Neural progenitor cell (in vitro differentiated cells): ENCODE measurements at places on chromosomes 2 and 18.

- DNase-seq: peak; percentile 40
- no peak overlapping the region for H3K4me3 ChIP-seq
- no peaks in the 10 kb centered on the region for H3K36me3 ChIP-seq
- peak overlapping the region; percentile 91 for H3K27ac ChIP-seq
Measured at GRCh38 chr18:4125224-4125623, 329.9 kb downstream of the DLGAP1 start.

DNA sequence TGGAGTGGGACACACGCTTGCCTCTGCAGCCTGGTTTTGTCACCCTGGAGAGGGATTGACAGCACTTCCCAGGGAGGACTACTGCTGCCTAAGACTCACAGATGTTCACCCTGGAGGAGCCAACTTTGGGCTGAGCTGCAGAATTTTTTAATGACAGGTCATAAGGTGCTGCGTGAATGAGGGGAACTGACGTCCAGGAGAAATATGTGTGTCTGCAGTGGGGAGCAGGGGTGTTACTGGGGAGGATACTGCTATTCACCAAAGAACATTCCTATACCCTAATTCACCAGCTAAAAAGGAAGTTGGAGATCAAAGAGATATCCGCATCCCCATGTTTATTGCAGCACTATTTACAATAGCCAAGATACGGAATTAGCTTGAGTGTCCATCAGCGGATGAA is 144.4 kb downstream of the MGAT5 start:
- H3K36me3 ChIP-seq: no peaks in the 10 kb centered on the region
- no peak overlapping the region for H3K4me3 ChIP-seq
- peaks cover 6% of the 10 kb centered on the region for H3K4me1 ChIP-seq
- DNase-seq: no peak
- no peak overlapping the region for H3K27ac ChIP-seq

DNA sequence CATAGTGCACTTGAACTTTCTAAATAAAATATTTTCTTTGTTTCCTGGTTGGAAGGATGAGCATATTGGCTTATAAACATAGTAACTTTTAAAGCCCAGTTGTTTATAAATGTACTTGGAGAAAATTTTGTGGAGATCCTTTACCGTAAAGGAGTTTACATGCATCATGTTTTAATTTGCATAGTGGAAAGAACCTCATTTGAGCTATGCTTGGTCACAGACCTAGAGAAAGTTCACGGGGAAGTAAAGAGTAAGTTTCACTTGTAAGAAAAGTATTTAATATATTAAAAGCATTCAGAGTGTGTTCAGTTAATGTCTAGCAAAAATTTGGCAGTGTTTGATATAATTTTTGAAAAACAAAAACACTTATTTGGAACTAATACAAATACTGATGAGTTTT is 45.3 kb downstream of the PIKFYVE start:
- H3K4me1 ChIP-seq: no peaks in the 10 kb centered on the region
- H3K4me3 ChIP-seq: no peak overlapping the region
- DNase-seq: no peak
- H3K27ac ChIP-seq: no peak overlapping the region
- no peaks in the 10 kb centered on the region for H3K27me3 ChIP-seq

- no peak overlapping the region for H3K27ac ChIP-seq
- peaks cover 7% of the 10 kb centered on the region for H3K4me1 ChIP-seq
- no peaks in the 10 kb centered on the region for H3K27me3 ChIP-seq
- DNase-seq: peak; percentile 33
- H3K4me3 ChIP-seq: no peak overlapping the region
Measured at GRCh38 chr2:113217455-113218282, 43.9 kb downstream of the PSD4 start.

GRCh38 chr2:234404957-234405356 is 91.9 kb downstream of the ARL4C start:
- no peaks in the 10 kb centered on the region for H3K27me3 ChIP-seq
- no peak overlapping the region for H3K27ac ChIP-seq
- peaks cover 12% of the 10 kb centered on the region for H3K4me1 ChIP-seq
- DNase-seq: no peak

DNA sequence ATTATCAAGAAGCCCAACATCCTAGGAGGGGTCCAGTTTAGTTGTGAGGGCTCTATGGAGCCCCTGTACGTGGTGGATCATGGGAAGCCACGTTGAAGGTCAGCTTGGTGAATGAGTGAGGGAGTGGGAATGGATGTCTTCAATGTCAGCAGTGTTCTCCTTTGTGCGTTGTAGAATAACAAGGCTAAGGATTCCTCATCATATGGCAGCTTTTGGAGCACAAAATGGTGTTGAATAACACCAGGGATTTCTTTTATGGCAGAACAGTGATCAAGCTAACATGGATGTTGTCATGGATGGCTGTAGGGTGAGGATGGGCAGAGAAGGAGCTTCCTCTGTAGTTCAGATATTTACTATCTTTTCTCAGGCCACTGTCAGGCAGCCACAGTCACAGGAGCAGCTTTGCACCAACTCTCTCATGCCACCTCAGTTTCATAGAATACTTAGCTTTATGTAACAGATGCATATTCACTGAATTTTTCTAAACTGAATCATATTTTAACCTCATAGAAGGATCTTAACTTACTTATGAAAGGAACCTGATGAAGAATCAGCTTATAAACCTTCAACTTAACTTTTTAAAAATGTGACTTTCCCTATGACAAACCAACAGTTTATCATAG is 284.5 kb upstream of the EPAS1 start:
- no peaks in the 10 kb centered on the region for H3K27me3 ChIP-seq
- H3K4me1 ChIP-seq: peaks cover 12% of the 10 kb centered on the region
- no peak overlapping the region for H3K4me3 ChIP-seq

- peaks cover 6% of the 10 kb centered on the region for H3K36me3 ChIP-seq
- no peaks in the 10 kb centered on the region for H3K27me3 ChIP-seq
- H3K4me1 ChIP-seq: peaks cover 14% of the 10 kb centered on the region
- H3K27ac ChIP-seq: peak overlapping the region; percentile 19
- H3K4me3 ChIP-seq: peak overlapping the region; percentile 80
Measured at GRCh38 chr2:197515315-197515738, 539 bp upstream of the MOB4 start.

DNA sequence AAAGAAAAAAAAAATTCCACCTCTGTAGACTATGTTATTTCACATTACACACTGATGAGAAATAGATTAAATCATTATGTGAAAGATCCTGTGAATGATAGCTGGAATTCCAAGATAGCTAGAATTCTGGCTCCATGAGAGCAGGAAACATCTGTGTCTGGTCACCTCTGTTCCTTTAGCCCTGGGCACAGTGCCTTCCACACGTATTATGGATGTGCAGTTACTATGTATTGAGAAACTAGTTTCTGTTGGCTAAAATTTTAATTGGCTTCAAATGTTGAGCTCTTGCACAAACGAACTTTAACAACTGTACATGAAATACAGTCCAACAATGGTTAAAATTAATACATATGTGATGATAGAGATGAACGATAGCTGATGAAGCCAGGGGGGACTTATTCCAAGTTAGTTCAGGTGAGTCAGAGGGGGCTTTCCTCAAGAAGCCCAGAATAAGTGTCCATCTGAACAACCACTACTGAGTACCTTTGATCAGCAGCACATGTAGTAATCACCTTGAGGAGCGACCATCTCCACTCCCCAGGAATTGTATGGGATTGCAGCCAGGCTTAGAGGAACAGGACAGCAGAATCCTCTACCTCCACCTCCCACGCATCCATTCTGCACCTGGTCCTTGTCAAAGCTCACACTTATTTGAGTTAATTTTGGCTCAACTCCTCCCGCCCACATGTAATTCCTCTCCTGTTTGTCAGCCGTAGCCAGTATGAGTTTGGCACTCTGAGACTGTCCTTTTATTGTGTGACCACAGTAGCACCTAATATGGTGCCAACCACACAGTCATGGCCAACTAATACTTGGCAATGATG is 68.6 kb downstream of the NABP1 start:
- no peaks in the 10 kb centered on the region for H3K4me1 ChIP-seq
- no peak overlapping the region for H3K4me3 ChIP-seq
- H3K36me3 ChIP-seq: no peaks in the 10 kb centered on the region

- H3K27ac ChIP-seq: no peak overlapping the region
- H3K4me3 ChIP-seq: no peak overlapping the region
- DNase-seq: no peak
- H3K27me3 ChIP-seq: peaks cover 35% of the 10 kb centered on the region
Measured at GRCh38 chr2:120560330-120560729, 175.3 kb upstream of the GLI2 start.

- H3K4me3 ChIP-seq: no peak overlapping the region
- H3K27me3 ChIP-seq: no peaks in the 10 kb centered on the region
- H3K4me1 ChIP-seq: no peaks in the 10 kb centered on the region
- H3K36me3 ChIP-seq: no peaks in the 10 kb centered on the region
- no peak for DNase-seq
- no peak overlapping the region for H3K27ac ChIP-seq
Measured at GRCh38 chr2:166454006-166454595, 39.9 kb downstream of the SCN7A start.

DNA sequence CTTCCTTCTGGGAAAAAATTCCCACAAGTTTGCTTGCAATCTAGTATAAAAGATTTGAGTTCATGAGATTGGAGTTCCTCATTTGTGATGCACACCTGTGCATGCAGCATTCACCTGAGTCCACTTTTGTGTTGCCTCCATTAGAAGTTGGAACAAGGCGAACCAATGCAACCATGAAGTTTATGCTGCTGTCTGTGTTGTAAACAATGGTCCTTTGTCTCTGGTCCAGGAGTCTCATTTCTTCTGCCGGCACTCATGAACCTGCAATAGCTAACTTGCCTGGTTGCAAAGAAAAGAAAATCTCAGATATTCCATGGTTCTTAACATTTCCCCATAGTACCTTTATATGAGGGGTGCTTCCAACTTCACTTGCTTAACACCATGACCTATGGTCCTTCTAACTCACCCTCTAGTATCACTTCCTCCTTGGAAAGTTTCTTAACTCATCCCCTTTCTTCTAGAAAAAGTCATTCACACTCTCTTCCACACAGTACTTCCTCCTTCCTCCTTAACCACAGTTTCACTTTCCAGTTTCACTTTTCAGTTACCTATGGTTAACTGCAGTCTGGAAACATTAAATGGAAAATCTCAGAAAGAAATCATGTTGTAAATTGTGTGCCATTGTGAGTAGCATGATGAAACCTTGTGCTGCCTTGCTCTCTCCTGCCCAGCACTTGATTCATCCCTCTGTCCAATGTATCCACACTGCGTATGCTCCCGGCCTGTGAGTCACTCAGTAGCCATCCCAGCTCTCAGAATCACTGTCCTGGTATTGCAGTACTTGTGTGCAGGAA is 128.8 kb upstream of the TRIB2 start:
- H3K36me3 ChIP-seq: no peaks in the 10 kb centered on the region
- DNase-seq: no peak
- H3K4me1 ChIP-seq: peaks cover 12% of the 10 kb centered on the region
- H3K27ac ChIP-seq: no peak overlapping the region
- H3K27me3 ChIP-seq: no peaks in the 10 kb centered on the region
- H3K4me3 ChIP-seq: no peak overlapping the region

GRCh38 chr18:2617401-2617998 is 38.0 kb upstream of the SMCHD1 start:
- peaks cover 5% of the 10 kb centered on the region for H3K36me3 ChIP-seq
- H3K4me3 ChIP-seq: no peak overlapping the region
- DNase-seq: no peak
- no peaks in the 10 kb centered on the region for H3K4me1 ChIP-seq
- H3K27me3 ChIP-seq: no peaks in the 10 kb centered on the region

- DNase-seq: no peak
- no peaks in the 10 kb centered on the region for H3K4me1 ChIP-seq
- H3K27ac ChIP-seq: no peak overlapping the region
- H3K27me3 ChIP-seq: no peaks in the 10 kb centered on the region
Measured at GRCh38 chr2:199378948-199379650, 78.6 kb downstream of the SATB2 start.

- peak; percentile 50 for DNase-seq
- H3K4me1 ChIP-seq: peaks cover 15% of the 10 kb centered on the region
- peaks cover 62% of the 10 kb centered on the region for H3K27me3 ChIP-seq
- no peaks in the 10 kb centered on the region for H3K36me3 ChIP-seq
Measured at GRCh38 chr2:96325041-96325883, at the start of gene ITPRIPL1. ITPRIPL1 (plus strand) TSS chr2:96325317; CDS start chr2:96325840, 523 bp downstream.

- no peaks in the 10 kb centered on the region for H3K27me3 ChIP-seq
- no peaks in the 10 kb centered on the region for H3K4me1 ChIP-seq
- H3K27ac ChIP-seq: no peak overlapping the region
- H3K36me3 ChIP-seq: no peaks in the 10 kb centered on the region
Measured at GRCh38 chr2:128813352-128814034, 494.8 kb upstream of the HS6ST1 start.

GRCh38 chr2:240225660-240226475 is 85.4 kb upstream of the OTOS start:
- no peaks in the 10 kb centered on the region for H3K4me1 ChIP-seq
- no peak overlapping the region for H3K4me3 ChIP-seq
- H3K27me3 ChIP-seq: no peaks in the 10 kb centered on the region
- H3K36me3 ChIP-seq: no peaks in the 10 kb centered on the region
- DNase-seq: no peak
- H3K27ac ChIP-seq: no peak overlapping the region

GRCh38 chr2:196140213-196140612 is 31.2 kb downstream of the STK17B start:
- no peaks in the 10 kb centered on the region for H3K4me1 ChIP-seq
- no peak overlapping the region for H3K27ac ChIP-seq
- DNase-seq: no peak
- H3K27me3 ChIP-seq: no peaks in the 10 kb centered on the region
- no peaks in the 10 kb centered on the region for H3K36me3 ChIP-seq

DNA sequence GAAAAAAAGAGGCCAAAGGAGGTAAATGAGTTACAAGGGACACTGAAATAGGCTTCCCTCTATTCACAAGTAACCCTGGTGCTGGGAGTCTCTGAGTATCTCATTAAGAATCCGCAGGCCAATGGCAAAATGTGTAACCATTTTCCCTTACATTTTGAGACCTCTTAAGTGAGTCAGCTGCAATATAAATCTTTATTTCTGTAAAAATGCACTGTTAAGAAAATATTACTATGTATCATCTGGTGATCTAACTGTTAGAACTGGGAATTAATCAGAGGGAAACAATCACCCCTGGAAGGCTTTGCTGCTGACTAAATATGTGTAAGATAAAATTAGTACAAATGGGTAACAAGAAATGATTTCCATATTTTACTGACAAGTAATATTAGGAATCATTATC is 483.1 kb upstream of the CHST9 start:
- H3K4me3 ChIP-seq: no peak overlapping the region
- peaks cover 59% of the 10 kb centered on the region for H3K4me1 ChIP-seq
- H3K36me3 ChIP-seq: no peaks in the 10 kb centered on the region

DNA sequence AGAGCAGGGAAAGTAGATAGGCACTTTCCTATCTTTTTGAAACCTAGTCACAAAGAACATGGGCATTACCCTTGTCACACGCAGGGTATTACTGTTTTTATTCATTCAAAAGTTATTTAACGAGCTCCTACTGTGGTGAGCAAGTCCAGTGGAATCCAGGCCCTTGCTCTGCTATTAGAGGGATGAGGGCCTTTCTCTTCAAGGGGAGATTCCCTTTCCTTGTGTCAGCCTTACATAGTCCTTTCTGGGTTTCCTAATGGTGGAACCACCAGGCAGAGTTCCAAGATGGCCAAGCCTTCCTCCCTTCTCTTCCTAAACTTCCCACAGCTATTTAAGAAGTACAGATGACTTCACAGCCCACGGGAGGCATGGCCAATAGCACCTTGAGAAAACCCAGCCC is 64.6 kb downstream of the SPTBN1 start:
- H3K4me1 ChIP-seq: peaks cover 27% of the 10 kb centered on the region
- H3K27me3 ChIP-seq: no peaks in the 10 kb centered on the region
- no peaks in the 10 kb centered on the region for H3K36me3 ChIP-seq
- no peak for DNase-seq
- H3K4me3 ChIP-seq: no peak overlapping the region

- DNase-seq: no peak
- H3K4me3 ChIP-seq: no peak overlapping the region
- H3K27me3 ChIP-seq: no peaks in the 10 kb centered on the region
- H3K36me3 ChIP-seq: peaks cover 8% of the 10 kb centered on the region
- no peak overlapping the region for H3K27ac ChIP-seq
Measured at GRCh38 chr2:73776869-73777519, 2.9 kb downstream of the DUSP11 start.
